RWPE2 (cell line): ENCODE measurements at places on chromosomes 5 and 9.

DNA sequence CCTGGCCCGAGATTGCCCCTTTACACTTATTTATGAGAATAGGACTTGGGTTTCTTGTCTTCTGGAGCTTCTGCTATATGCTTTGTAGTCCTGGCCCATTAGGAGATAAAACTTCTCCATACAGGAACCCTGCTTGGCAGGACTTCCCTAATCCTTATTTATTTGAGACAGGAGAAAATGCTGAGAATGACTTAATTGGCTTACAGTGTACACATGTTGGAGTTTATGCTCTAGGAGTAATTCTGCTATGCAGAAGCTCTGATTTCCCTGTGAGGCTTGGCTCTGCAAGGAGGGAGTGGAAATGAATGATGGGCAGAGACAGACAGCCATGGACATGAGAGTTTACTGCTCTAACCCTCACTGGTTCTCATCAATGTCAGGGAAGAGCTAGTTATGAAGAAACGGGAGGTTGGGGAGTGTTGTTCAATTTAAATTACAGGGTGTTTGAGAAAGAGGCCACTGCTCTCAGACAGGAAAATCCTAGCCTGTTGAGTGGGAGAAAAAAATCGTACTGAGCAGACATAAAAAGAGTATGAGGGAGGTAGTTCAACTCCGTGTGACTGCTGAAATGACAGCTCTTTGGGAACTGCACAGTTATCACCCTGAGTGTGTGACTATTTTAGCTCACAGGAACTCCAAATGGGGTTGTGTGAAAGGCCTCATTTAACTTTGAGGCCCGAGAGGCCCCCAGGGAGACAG lies 37.5 kb downstream of the ACTBL2 start:
- DNase-seq, result no peak

DNA sequence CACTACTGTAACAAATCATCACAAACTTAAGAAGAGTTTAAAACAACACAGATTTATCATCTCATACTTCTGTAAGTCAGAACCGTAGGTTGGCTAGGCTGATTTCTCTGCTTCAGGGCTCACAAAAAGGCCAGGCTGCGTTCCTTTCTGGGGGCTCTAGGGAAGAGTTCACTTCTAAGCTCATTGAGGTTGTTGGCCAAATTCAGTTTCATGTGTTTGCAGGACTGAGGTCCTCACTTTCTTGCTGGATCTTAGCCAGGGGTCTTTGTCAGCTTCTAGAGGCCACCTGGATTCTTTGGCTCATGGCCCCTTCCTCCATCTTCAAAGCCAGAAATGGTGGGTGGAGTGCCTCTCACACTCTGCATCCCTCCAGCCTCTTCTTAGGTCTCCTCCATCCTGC lies 76.0 kb downstream of the ACTBL2 start:
- DNase-seq, result no peak

DNA sequence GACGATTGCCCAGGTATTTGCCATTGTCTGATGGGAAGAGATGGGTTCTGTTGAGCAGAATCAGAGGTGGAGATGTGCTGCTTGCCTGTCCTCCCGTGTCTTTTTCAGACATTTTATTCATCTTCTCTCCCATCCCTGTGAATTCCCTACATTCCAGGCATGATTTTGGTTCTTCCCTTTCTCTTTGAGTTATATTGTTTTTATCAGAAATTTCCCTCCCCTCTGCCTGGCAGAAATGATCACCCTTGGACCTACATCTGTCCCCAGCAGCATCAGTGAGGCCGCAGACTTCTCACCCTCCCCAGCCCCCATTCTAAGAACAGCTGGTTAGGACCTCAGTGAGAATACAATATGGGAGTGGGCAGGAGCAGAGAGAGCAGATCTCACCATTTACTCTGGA lies 640.2 kb downstream of the CCDC171 start:
- DNase-seq, result no peak

- no peak for DNase-seq
These were observed 246.0 kb downstream of the GADD45G start for GRCh38 chr9:89850631-89851325.

- DNase-seq, result no peak
These were observed 2.8 kb upstream of the CMYA5 start for GRCh38 chr5:79686799-79687198.
